Nucleus accumbens (tissue), 56 donors: ENCODE measurements at places on chromosomes 1 and 21.

DNA sequence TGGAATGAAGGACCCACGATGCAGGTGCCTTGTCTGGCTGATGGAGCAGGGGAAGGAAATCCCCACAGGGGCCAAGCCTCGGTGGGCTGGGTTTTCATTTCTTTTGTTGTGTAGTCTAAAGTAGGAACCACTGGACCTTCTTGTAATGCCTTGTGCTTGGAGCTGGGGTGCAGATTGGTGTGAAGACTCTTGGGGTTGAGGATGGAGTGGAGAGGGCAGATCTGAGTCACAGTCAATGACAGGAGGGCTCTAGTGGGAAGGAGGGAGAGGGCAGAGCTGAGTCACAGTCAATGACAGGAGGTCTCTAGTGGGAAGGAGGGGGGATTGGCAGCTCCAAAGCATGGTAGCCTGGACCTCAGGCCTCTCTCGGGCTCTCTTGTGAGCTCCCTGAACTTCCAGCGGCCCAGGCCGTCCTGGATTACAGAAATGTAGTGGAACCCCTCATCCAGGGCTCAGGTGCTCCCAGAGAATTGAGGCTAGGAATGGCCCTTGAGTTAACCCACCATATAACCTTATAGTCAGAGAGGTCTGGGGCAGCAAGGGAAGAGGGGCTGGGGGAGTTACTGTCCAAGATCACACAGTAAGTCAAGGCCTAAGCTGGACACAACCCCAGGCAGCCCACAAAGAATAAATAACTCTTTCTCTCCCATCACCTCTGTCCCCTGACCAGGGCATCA, 313.8 kb downstream of the MATN1 start:
- DNase-seq, result no peak

- no peak for DNase-seq
These were observed 86.8 kb downstream of the ZC3H11B start for GRCh38 chr1:219526074-219526473.

DNA sequence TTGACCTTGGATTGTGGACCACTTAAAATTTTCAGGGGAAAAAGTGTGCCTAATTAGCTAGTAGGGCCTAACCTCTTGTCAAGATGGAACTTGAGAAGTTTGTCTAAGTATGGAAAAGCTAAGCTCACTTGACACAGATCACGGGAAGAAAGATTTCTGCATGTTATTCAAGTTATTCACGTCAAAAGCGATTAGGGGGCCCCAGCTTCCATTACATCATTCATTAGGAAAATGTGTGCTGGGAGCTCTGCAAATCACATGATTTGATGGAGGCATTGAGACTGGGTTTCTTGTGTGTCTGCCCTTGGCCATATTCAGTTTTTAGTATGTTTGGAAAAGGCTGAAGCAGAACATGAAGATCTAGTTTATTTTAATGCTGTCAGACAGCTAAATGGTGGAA, 15.5 kb upstream of the POGZ start:
- no peak for DNase-seq

GRCh38 chr1:45205011-45205909, 1.1 kb downstream of the ZSWIM5 start:
- peak; percentile 44 for DNase-seq

- no peak for DNase-seq
These were observed 14.8 kb downstream of the HSPG2 start for GRCh38 chr1:21922090-21923013.

DNA sequence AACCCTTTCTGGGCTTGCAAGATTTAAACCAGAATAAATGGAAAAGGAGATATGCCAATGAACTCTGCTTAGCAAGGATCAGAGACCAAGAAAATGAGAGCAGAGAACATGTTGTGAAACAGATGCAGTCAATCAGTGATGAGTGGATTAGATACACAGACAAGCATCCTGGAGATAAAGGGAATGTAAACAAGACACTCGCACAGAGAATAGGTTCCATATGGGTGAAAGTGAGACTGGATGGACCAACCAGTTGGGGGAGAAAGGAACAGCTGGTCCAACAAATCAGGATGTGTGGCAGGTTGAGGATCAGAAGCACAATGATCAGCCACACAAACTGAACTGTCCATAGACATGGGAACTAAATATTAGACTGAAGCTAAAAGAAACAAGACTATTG, 338.2 kb downstream of the ASTN1 start:
- no peak for DNase-seq

DNA sequence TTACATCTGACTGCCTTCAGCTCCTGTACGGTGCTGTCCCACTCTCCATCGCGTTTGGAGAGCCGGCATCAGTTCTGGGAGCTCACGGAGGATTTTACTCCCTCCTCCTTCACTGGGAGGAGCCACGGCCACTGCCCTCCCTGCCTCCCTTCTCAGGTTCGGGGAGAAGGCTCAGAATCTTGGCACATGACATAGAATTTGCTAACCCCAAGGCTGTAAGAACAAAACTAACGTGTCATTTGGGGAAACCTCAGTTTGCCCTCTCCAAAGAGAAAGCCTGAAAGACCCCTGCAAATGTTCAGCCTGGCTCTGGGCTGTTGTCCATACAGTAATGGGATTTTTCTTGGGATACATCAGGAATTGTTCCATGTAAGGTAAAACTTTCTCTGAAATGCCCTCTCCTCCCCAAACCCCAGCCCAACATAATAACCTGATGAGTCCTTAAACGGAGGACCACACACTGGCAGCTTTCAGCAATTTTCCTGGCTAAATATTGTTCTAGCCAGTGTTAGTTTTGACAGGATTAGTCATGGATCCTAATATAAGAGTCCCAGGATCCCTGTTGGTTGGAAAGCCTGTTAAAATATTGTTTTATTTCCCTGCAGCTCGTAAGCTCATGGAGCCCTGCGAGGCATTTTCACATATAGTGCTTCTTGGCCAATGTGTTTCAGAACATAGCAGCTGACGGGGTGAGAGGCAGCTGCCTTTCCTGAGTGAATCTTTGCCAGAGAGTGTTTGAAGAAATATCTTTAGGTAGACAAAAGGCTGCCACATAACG, 98.8 kb downstream of the RHOU start:
- no peak for DNase-seq

DNA sequence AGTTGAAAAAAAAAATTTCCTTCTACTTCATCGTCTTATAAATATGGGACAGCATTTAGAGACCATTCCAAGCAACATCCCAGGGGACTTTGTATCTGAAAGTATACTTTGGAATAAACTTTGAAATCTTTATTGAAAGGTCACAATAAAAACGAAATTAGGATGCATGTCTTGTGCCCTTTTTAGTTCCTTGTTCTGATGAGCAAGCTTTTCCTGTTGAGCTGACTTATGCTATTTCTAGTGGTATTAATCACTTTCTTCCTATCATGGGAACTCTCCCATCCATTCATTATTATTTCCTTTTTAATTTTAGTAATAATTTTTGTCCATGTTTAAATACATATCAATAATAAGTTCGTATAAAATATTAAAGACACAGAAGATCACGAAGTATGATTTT, 4.0 kb upstream of the GBP2 start:
- DNase-seq, result no peak

- no peak for DNase-seq
These were observed 19.4 kb downstream of the HSD11B1 start for GRCh38 chr1:209723756-209724693.

DNA sequence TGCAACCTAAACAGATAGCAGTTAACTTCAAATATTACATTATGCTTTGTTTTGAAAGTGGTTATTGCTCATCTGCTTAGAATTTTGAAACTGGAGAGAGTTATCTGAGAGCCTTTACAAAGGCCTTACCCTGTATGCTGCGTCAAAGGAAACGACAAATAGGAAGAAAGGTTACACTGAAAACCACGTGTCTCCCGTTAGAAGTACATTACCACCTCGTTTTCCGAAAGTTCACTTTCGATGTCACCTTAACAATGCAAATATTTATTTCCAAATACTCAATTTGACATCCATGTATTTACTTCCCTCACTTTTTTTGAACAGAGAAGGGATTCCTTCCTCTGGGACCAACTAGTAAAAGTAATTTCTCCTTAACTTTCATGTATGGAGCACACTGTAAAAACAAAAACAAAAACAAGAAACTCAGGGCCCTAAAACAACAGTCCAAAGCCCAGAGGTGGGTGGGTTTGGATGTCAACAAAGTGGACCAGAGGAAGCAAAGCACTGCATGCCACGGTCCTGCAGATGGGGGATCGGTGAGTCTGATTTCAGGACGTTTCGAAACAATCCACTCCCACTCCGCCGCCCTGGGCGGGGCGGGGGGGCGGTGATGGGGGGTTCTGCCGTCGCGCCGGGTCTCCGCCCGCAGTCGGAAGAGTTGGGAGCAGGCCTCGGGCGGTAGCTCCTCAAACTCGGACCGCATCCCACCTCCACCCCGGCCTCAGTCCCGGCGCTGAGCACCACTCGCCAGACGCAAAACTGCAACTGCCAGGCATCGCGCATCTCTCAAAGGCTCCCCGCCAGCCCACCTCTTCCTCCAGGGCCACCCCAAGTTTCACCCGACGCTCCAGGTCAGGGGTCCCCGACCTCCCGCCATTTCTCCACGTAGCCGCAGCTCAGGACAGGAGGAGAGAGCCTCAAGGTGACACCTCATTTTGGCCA, 841 bp downstream of the ADSS2 start:
- peak; percentile 38 for DNase-seq

- no peak for DNase-seq
These were observed 2.2 kb downstream of the MAP7D1 start for GRCh38 chr1:36157973-36158826.

GRCh38 chr21:45858180-45858579, 123.4 kb upstream of the COL6A1 start:
- DNase-seq, result no peak

DNA sequence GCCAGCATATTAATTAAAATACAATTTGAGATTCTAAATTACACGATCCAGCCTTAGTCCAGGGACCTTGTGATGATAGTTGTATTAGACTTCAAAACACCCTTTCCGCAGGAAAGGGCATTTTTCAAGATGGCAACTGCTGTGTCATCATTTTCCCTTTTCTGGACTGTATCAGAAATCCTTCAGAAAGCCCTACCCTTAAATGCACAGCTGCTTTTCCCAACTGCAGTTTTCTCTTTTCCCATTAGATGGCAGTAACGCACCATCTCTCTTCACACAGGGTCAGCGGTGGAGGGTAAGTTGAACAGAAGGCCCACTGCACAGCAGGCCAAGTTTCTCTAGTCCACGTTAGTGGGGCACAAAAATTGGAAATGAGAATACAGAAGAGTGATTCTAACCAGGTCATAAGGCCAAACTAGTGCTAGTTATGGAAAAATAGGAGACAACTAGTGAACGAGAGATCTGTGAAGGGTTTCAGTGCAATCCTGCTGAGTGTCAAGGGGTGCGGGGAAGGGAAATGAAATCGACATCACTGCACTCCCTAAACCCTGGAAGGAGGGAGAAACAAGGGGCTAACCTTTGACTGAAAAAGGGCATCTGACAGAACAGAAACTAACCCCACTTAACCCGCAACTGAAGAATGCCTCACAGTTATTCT, 22.1 kb upstream of the TDRD10 start:
- DNase-seq, result peak; percentile 34

DNA sequence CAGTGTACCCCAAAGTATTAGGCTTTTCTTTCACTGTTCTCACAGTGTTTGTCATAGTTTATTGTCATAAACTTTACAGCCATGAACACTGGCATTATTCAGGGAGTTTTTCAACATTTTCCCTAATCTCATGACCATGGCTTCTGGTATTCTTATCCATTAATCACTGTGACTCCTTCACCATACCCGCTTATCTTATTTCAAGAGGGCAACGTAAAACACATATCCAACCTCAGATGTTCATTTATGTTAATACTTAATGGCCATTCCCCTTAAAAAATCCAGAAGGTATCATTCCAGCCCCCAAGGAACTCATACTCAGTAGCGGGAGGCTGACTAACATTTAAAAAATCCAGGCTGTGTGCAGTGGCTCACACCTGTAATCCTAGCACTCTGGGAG, 78.5 kb upstream of the RGS4 start:
- no peak for DNase-seq

DNA sequence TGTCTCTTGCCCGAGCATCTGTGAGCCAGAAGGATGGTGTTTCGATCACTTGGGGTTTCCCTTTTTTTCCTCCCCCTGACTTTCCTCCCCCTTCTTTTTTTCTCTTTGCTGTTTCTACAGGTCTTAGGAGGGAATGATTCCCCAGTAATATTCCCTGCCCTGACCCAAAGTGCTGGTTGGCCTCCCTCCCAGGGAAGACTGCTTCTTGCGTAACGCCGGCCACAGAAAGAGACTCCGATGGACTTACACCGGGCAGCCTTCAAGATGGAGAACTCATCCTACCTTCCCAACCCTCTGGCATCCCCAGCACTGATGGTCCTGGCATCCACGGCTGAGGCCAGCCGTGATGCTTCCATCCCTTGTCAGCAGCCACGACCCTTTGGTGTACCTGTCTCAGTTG, 6.8 kb downstream of the RNF220 start:
- no peak for DNase-seq

GRCh38 chr1:221149555-221150075, 270.4 kb downstream of the HLX start:
- no peak for DNase-seq

DNA sequence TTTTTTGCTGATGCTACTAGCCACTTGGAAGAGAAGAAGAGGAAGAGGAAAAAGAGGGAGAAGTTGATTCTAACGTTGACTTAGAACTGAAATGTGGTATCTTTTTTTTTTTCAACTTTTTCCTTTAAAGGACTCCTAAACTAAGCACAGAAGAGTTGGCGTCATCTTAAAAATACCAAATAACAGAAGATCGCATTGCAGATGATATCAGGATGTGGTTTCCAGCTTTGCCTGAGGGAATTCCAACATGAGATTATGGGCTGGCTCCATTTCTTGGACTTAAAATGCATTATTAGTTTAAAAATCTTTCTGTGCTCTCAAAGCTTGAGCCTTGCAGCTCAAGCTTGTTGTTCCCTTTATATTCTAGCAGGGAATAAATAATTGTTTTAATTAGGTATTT, 29.8 kb downstream of the WDR3 start:
- no peak for DNase-seq

DNA sequence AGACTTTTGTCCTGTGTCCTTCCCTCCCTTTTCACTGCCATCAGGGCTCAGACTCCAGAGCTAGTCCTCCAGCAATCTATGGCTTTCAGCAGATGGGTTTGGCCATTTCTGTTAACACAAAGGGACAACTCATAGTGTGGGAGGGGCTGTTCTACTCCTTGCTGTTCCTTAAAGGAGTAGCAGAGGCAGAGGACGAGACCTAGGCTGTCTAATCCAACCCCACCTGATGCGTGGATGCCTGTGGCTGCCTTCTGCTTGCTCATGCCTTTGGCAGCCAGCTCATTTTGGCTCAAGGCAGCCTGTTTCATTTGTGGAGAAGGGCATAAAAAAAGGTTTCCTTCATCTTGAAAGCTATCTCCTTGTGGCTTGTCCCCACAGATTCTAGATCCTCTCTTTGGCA, 27.0 kb downstream of the MFSD2A start:
- no peak for DNase-seq

GRCh38 chr1:208047476-208047934, 136.6 kb upstream of the CD34 start:
- DNase-seq, result peak; percentile 17

GRCh38 chr1:69524015-69524414, 43.7 kb upstream of the LRRC7 start:
- DNase-seq, result no peak

GRCh38 chr1:229208481-229208880, 62.4 kb upstream of the RAB4A start:
- DNase-seq, result no peak

- DNase-seq, result no peak
These were observed 12.3 kb upstream of the CDCP2 start for GRCh38 chr1:54165146-54165545.

GRCh38 chr1:200161801-200162200, 134.3 kb downstream of the NR5A2 start:
- no peak for DNase-seq
